ENCODE measurements at places on chromosomes 1 and 21.
A peak's percentile ranks its signal among the peaks of the same experiment; 100 is the strongest.

DNA sequence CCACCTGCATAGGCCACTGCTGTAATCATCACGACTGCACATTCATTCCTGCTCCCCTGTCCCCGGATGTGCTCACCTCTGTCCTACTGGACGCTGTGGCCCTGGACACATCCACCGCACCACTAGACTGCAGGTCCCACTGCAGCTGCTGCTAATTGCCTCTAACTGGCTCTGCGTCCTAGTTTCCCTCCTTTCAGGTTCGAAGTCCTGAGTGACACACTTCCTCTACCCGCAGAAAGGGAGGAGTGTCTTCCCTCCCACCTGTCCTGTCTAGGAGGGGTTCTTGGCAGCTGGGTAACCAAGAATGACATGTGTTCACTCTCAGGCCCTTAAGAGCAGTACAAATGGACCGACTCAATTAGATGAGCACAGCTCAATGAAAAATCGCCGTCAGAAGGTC, 40.5 kb upstream of the ITPKB start:
- DNase-seq = no peak

GRCh38 chr1:150563340-150564038, 14.3 kb downstream of the ADAMTSL4 start:
- DNase-seq = no peak

DNA sequence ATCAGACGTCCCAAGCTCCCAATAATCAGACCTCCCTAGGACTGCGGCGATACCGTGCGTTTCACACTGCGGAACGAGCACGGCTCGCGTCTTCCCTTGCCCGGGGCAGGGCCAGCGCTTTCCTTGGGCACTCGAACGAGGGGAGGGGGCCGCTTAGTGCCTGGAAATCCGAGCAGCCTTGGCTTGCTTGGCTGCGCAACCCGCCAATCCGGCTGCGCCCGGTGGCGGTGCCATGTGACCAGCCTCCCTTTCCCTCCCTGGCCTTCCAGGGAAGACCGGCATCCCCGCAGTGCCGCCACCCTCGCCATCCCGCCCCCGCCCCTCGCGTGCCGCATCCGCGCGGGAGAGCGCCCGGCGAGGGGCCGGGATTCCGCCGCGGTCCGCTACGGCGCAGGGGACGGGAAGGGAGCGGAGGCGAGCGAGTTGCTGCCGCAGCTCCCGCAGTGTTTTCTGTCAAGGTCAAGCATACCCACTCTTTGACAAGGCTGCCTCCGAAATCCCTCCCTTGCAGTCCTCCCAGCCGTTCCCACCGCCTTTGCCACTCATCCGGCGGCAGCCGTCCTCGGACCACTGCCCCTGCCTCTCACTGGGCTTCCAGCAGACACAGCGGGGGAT, 8.3 kb upstream of the RNF19B start:
- DNase-seq = no peak

DNA sequence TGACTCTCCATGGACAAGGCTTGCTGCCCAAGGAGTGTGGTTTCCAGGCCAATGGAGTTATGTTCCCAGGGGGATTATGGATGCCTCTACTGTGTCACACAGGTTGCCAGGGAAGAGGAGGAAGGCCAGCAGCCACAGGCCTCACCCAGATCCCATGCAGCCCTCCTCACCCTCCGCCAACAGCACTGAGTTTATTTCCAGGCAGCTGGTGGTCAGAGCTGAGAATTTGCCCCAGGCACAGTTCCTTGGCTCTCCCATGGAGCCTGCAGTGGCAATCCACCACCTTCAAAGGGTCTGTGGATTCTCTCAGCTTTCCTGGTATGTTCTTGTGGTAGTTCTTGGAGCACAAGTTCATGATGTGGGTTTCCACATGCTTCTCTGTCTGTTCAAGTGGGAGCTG, 79.2 kb downstream of the NTNG1 start:
- DNase-seq = no peak

DNA sequence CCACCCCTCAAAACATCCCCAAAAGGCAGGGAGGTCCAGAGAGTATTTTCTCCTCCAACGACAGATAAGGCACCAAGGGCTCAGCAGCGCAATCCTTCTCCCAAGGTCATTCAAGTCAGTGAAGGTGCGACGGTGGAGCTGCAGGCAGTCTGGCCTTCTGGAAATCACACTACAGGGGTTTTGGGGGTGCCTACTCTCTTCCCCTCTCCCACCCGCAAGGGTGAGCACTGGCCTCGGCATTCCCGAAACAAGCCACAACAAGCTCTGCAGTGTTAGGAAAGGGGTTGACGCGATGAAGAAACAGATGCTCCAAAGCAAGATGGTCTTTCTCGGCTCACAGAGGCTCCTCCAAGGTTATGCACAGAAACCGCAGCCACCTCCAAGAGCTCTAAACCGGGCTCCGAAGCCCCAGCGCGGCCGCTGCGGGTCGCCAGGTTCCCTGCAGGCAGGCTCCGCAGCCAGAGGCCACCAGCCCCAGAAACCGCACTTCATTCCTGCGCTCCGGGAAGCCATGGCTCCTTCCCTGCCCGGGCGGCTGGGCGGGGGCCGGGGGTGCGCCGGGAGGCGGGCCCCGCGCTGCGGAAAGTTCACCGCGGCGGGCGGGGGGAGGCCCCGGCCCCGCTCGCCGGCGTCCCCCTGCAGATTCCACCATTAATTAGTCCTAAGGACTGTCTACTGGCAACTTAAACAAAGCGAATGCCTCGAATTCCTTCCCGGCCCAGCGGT, 1.1 kb downstream of the LUZP1 start:
- peak; percentile 44 for DNase-seq

DNA sequence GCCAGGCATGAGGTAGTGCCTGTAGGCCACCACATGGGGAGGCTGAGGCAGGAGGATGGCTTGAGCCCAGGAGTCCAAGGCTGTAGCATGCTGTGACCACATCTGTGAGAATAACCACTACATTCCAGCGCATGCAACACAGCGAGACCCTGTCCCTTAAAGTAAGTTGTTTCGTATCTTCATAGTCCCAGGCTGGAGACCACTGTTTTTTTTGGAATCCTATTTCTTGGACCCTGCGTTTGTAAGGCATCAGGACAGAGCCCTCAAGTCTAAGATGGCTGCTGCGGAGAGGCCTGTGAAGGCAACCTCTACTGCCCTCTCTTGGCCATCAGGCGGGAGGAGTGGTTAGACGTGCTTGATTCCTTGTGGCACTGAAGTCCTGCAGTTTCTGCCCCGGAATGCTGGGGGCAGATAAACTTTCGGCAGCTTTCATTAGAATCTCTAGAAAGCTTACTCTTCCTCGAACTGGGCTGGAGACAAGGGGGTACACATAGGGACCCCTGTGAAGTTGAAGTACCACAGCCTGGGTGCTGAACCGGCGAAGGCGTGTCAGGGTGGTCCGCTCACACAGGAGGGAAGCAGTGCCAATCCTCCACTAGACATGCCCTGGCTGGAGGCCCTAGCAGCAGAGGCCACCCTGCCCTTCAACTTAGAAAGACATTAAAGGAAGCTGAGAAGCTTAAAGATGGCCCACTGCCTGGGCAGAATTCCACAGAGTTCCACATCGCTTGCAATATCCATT, 36.6 kb downstream of the RABIF start:
- no peak for DNase-seq

DNA sequence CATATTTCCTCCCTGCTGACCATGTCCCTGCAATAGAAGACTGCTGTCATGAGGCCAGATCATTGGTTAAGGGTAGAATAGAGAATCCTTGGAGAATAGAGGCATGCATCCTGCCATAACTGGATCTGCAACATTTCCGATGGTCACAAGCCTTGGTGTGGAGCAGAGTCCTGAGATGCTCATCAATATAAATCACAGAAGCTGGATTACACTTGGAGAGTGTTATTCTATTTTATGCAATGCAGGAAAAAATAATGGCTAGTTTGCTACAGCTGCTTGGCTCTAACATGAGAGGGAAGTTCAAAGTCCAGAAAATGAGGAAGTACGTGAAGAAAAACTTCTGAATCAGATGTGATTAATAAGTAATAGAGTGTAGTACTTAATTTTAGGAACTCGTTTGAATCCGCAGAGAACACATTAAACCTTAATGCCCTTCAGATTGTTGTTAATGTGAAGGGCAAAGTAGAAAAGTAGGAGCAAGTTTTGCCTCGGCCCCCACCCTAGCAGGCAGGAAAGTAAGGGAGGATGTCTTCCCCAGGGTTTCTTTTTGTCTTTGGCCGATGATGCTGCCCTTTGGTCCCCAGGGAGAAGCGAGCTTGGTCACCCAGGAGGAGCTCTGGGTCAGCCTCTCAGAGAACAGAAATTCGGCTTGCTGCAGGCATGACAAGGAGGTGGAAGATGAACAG, 59.5 kb downstream of the KCNK1 start:
- no peak for DNase-seq

DNA sequence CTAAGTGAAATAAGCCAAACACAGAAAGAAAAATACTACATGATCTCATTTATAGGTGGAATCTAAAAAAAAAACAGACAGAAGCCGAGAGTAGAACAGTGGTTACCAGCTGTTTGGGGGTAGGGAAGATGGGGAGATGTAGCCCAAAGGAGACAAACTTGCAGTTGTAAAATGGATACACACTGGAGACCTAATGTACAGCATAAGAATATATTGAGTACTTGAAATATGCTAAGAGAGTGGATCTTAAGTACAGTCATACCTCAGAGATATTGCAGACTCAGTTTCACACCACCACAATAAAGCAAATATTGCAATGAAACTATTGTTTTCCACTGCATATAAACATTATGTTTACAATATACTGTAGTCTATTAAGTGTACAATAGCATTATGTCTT, 316.7 kb downstream of the LRRC40 start:
- DNase-seq = no peak

DNA sequence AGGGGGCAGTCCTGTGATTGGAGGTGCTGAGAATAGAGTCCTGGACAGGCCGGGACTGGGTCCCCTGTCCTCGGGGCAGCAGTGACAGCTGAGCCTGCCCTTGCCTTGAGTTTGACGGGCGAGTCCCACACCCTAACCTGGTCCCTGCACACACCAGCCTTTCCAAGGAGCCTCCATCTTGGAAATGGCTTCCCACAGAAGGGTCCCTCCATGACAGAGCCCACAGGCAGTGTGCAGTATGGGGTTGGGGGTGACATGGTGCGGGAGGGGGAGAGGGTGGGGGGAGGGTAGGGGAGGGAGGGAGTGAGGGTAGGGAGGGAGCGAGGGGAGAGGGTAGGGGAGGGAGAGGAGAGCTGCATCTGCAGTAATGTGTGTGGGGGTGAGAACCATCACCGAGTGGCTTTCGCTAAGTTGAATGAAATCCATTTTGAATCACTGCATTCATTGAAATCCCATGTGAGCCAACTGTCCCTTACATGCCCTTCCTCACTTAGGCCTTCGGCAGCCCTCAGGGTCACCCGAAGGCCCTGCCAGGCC, 10.1 kb upstream of the TMEM52 start:
- no peak for DNase-seq

GRCh38 chr1:186745531-186746146, 65.4 kb upstream of the PTGS2 start:
- DNase-seq = no peak

- no peak for DNase-seq
These were observed 28.0 kb downstream of the SLAMF1 start for GRCh38 chr1:160618763-160619274.

- no peak for DNase-seq
These were observed 41.2 kb downstream of the ARHGEF11 start for GRCh38 chr1:157004327-157004726.

DNA sequence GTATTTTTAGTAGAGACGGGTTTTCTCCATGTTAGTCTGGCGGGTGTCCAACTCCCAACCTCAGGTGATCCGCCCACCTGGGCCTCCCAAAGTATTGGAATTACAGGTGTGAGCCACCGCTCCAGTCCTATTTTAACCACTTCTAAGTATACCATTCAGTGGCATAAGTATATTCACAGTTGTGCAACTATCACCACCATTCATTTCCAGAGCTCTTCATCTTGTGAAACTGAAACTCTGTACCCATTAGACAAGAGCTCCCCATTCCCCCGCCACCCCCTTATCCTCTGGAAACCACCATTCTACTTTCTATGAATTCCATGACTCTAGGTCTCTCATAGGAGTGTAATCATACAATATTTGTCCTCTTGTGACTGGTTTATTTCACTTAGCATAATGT, 40.2 kb upstream of the CAMTA1 start:
- DNase-seq = no peak

GRCh38 chr1:231676487-231676886, 49.9 kb downstream of the DISC1 start:
- no peak for DNase-seq
